OCI-M1 (cell line): ENCODE measurements at places on chromosomes 16 and 17.

DNA sequence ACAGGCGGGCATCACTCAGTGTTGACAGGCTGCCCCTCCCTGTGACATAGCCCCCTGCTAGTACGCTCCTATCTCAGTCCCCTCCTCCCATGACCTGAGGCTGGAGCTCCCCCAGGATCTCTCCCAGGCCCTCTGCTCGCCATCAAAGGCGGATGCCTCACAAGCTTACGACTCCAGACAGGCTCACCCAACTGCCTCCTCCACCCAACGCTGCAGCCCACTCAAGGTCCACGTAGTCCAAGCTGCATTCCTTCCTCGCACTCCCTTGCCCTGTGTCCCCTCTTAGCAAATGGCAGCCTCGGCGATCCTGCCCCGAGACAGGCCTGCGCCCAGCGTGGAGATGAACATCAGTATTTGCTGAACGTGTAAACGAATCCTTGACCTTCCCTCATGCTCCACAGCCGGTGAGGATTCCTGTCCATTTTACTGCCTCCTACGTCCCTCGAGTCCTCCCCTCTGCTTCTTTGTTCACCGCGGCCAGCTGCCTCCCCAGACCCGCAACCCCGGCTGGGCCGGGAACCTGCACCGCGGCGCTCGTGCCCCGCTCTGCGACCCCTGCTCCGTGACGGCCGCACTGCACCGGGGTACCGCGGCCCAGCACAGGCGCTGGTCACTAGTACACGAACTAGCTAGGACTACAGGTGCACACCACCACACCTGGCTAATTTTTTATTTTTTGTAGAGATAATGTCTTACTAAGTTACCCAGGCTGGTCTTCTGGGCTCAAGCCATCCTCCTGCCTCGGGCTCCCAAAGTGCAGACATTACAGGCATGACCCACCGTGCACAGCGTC, 838 bp upstream of the TMEM97 start:
- DNase-seq: peak; percentile 54

GRCh38 chr17:77948690-77949114, 9.8 kb upstream of the TNRC6C start:
- no peak for DNase-seq

GRCh38 chr17:78428836-78429617, 50.6 kb downstream of the PGS1 start:
- DNase-seq: no peak

GRCh38 chr17:81075307-81075706, 40.4 kb downstream of the BAIAP2 start:
- no peak for DNase-seq

GRCh38 chr17:17114592-17115225, 72.5 kb downstream of the MPRIP start:
- no peak for DNase-seq

DNA sequence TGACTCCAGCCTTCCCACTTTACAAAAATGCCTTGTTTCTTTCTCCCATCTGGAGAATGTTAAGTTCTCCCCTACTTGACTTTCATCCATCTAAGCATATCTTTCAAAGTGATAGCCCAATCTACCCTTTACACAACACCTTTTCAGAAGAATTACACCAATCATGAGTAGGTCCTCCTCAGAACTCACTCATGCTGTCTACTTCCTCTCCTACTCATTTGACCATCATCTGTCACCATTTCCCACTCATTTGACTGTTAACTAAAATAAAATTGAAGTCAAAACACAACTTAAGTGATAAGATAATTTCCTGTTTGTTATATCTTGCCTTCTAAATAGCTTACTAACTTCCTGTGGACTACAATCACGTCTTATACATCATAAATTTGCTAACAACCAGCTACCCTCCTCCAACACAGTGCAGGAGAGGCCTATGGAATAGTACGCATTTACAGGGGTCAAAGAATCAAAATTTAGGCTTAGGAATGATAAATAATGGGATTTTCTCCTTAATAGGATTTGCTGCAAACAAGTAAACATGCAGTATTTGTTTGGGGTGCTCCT, 16.1 kb downstream of the KCNJ16 start:
- no peak for DNase-seq

GRCh38 chr17:49545806-49546545, 29.7 kb upstream of the NXPH3 start:
- no peak for DNase-seq

DNA sequence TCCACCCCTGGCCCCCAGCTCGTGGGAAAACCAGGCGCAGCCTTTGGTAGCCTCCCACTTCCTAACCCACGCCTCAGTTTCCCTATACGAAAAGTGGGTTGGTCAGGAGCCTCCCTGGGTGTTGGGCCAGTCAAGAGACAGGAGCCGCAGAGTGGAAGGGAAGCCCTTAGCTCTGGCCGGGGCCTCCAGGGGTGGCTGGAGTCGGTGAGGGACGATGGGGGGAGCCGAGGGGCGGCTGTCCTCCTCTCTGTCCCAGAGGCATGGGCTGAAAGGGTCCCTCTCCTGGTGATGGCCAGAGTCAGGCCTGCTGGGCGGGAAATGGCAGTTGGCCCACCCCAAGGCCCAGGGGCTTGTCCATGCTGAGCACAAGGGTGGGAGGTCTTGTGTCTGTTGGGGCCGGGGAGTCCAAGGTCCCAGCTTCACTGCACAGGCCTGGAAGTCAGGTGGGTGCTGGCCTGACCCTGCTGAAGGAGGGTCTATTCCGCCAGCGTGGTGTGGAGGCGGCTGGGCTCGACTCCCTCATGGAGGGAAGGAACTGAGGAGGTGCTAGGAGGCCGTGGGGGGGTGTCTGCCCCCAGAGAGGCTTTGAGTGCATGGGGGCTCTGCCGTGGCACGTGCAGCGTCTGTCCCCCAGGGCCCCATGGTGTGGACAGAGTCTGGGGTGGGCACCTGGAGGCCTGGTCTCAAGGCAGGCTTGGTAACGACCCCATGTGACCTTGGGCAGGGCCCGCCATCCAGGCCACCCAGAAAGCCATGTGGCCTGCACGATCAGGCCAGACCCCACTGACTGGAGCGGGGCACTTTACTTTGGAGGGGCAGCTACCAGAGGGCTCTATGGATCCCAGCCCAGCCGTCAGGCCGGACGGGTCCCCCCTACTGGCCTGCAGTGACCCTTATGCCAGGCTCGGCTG, 1.1 kb downstream of the SLC16A3 start:
- DNase-seq: no peak
